ENCODE measurements at places on chromosomes 5 and 9.
A peak's percentile ranks its signal among the peaks of the same experiment; 100 is the strongest.

- DNase-seq: no peak
Measured at GRCh38 chr5:80189701-80190100, 66.1 kb downstream of the SERINC5 start.

DNA sequence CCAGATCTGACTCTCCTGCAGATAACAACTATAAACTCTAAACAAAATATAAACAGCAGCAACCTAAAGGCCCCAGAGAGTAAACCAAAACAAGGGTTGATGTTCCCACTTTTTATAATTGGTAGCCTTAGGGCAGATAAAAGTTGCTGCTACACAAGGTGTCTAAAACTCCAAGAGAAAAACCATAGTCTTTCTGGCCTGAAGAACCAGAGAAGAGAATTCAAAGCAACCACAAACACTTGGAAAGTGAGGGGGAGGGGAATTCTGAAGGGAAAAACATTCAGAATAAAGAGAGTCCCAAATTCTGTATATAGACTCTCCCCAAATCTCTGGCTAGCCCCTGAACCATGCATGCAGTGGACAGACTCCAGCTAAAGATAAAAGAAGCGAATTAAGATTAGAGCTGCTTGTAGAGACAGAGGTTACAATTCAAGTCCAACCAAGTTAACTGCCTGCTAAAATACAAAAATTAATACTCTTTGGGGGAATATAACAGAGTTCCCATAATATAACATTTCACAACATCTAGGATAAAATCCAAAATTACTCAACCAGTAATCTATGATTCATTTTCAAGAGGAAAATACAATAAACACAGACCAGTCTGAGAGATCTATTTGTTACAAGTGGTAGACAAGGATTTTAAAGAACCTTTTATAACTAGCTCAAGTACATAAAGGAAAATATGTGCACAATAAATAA, 37.5 kb upstream of the RGMB start:
- DNase-seq: no peak

DNA sequence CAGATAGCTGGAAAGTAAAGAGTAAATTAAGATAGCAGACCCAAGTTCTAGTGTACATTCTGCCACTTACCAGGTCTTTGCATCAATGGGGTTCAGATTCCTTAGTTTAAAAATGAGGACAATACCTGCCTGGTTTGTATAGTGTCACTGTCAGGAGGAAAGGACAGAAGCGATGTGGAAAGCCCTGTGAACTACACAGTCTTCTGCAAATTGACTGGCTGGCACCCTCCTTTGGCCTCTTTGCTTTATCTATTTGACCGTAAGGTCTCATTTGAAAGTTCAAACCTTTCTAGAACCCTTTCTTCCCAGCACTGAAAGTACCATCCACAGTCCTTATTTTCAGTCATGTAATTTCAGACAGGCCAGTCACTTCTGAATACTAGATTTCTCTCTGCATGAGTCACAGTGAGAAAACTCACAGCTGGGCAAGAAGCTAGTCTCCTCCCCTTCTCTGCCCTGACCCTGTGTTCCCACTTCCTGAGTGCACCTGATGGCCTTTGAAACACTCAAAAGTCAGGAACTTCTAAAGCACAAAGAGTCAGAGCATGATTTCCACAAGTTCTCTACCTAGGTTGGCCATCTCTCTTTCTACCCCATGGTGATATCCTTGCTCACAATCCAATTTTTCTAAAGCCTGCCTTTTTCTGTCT, 91.3 kb upstream of the RASEF start:
- DNase-seq: no peak

DNA sequence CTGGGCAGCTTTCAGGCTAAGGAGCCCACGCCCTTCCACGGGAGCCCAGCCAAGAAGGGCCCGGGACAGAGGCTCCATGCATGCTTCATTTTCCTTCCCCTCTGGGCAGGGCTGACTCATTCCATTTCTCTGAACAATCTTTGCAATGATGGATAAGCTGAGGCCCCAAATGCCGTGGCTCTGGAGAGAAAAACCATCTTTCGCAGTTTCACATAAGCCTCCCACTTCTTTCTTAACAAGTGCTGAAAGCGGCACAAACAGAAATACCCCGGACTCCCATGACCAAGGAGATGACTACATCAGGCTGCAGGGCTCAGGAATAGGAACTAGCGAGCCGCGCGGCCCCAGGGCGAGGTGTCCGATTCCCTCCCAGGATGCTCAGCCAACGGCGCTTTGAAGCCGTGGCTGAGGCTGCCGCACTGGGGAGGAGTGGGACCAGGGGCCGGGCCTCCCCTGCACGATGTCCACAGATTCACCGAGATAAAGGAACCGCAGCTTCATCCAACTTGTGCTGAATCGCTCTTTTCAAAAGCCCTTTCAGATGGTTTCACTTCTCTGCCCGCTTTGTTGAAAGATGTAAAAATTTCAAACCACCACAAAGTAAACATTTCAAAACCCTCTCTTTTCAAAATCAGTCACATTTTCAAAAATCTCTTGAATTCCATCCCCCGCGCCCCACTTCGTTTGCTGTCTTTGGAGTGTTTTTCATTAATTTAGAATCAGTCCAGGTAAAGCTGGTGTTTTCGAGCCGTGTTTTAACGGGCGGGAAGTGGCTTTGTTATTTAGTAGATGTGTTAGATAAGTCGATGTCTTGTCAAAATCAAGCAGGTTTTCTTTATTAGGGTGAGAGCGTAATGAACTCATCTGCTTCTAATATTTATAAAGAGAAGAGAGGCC, 96.5 kb upstream of the LMX1B start:
- peak; percentile 46 for DNase-seq

- DNase-seq: no peak
Measured at GRCh38 chr9:129553277-129553676, 67.6 kb downstream of the C9orf50 start.

GRCh38 chr9:15400281-15400941, 22.3 kb upstream of the SNAPC3 start:
- DNase-seq: no peak

- DNase-seq: no peak
Measured at GRCh38 chr5:109246841-109247592, 162.8 kb downstream of the PJA2 start.

- DNase-seq: peak; percentile 90
Measured at GRCh38 chr5:172833686-172834414, at the start of gene ERGIC1. ERGIC1 (plus strand) TSS chr5:172834251; CDS start chr5:172834414, 163 bp downstream.

DNA sequence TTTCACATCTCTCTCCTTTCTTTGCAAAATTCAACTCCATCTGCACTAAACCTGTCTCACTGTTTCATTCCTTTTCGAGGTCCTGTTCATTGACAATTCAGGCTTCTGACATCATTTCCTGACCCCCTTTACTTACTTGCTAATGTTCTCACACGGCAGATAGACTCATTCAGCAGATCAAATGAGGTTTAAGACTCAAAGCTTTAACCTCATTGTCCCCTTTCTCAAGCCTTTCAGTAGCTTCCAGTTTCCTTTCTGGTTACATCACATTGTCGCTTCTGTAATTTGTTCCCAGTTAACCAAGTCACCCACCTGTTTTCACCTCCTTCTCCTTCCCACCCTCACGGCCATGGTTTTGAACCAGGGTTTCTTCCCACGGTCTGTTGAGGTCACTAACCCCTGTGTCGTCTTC, 143.4 kb upstream of the OTULINL start:
- no peak for DNase-seq

GRCh38 chr5:140551872-140552271, 4.4 kb downstream of the EIF4EBP3 start:
- no peak for DNase-seq

DNA sequence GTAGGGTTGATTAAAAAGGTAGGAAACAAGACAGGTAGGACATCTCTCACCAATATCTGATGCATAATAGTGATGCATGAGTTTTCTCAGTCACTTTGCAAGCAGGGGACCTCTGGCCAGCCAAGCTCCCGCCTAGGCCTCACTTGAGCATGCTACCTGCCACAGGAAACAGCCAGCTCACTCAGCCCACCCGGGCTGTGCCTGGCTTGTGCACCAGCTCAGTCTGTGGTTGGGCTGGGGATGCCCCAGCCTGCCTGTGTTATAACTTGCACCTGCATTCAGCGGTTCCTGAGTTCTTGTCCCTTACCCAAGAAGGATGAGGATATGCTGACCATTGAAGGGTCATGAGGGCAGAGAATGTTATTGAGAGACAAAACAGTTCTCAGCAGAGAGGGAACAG, 172.8 kb upstream of the PLCXD3 start:
- no peak for DNase-seq

- DNase-seq: no peak
Measured at GRCh38 chr5:144134194-144134826, 36.1 kb downstream of the YIPF5 start.

GRCh38 chr5:102341681-102342288, 45.7 kb upstream of the SLCO4C1 start:
- no peak for DNase-seq

DNA sequence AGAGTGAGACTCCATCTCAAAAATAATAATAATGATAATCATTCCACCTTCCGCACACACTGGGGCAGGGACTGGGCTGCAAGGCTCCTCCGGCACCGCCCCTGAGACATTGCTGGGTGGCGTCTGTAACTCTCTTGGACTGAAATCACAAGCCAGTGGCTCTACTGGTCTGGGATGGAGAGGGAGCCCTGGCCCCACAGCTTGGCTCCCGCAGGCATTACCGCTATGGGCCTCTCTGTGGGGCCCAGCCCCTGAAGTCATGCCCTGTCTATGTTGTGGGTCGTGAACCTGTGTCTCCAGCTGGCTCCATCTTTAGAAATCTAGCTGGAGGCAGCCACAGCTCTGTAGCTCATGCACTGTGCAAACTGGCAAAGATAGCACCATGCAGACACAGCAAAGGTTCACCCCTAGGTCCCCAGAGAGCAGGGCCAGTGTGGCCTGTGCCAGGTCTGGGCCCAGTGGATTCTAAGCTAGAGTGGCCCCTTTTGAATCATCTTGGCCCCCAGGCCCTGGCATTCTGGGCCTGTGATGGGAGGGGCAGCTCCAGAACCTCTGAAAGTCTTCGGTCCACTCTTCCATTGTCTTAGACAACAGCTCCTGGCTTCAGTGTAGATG, 36.1 kb upstream of the COL5A1 start:
- peak; percentile 18 for DNase-seq

DNA sequence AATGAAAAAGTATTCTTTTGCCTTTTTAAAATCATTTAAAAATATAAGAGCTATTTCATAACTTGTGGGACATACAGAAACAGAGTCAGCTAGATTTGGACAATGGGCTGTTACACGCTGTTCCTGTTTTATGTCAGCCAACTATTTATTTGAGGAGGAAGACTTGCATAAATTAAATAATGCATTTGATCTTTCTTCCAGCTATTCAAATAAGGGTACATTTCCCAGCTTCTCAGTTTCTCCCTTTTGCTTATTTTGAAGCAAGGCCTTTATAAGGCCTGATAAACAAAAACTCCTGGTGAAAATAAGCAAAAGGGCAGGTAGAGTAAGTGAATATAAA, 6.5 kb downstream of the STOM start:
- DNase-seq: no peak
